RCC 7860 (cell line): ENCODE measurements at places on chromosomes 11 and 22.

DNA sequence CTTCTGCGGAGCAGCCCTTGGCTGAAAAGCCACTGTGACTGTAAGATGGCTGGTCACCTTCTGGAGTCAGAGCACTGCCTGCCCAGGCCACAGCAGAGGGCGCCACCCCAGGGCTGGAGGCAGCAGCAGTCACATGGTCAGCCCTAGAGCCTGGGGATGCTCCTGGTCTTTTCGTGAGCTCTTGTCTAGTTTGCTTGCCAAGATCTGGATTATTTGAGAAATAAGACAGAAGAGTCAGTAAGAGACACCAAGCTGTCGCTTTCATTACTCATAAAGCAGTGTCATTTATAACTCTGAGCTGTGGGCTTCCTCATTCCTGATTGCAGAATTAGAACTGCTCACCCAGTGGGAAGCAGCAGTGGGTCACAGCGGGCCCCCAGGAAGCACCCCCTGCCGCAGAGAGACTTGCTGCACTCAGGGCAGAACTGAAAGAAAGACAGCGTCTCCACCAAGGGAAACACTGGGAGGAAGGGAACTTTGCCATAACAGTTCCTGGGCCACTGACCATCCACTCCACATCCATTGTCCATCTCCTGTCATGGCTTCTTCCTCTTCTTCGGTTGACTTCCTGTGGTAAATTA lies 56.7 kb downstream of the PPP6R2 start:
- DNase-seq, result no peak

DNA sequence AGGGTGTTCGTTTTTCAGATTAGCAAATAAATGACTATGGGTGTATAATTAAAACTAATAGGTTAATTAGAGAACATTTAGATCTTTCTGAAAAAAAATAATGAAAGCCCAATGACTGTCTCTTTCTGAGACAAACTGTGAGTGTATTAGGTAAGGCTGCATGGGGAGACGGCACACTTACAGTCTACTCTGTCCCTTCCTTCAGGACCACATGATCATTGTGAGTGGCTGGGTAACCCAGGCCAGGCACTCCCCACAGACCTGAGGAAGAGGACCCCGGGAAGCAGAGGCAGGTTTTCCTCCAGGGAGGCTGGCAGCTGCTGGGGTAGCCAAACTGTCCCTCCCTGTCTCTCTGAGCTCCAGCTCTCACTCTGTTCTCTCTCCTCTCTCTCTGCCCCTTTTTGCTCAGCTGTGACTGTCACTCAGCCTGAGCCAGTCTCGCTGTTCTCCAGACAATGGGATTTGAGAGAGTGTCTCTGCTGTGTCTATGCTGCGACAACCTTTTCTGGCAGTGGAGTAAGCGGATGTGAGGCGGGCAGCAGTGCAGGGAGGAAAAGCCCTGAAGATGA lies 83.1 kb upstream of the NCAM1 start:
- DNase-seq, result no peak

GRCh38 chr22:18060646-18061620 lies 16.9 kb upstream of the PEX26 start:
- DNase-seq, result peak; percentile 96

DNA sequence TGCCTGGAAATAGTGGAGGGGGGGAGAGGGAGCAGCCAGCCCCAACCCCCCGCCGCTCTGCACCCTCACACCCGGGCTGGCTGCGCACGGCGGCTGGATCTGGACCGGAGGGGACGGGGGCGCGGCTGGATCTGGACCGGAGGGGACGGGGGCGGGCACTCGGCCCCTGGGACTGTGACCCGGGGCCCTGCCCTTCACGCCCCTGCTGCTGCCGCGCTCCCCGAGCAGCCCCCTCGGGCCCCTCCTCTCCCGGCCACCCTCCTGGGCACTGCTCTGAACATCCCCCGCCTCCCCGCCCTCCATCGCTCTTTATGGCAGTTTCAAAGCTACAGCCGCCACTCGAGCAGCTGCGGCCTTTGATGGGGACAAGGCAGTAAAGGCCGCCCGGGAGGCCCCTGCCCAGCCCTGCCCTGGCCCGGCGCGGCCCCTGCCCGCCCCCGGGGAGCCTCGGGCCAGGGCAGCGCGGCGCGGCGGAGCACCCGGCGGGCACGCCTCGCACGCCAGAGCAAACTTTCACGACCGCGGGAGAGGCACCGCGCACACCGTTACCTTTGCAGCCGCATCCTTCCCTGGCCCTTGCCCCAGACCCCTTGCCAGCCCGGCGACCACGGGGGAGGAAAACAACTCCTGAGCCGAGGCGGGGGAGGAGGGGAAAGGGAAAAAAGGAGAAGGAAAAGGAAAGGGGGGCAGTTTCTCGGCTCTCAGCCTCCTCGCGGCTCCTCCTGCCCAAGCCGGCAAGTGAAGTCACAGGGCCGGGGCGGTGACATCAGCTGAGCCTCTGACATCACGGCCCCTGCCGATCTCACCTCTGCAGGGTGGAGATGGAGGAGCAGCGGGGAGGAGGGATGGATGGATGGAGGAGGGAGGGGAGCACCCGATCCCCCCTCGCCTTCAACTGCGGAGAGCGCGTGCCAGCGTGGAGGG lies 13.1 kb upstream of the TCF20 start:
- no peak for DNase-seq

- no peak for DNase-seq
Observed at GRCh38 chr11:6755303-6755952, 16.3 kb downstream of the OR2AG2 start.

DNA sequence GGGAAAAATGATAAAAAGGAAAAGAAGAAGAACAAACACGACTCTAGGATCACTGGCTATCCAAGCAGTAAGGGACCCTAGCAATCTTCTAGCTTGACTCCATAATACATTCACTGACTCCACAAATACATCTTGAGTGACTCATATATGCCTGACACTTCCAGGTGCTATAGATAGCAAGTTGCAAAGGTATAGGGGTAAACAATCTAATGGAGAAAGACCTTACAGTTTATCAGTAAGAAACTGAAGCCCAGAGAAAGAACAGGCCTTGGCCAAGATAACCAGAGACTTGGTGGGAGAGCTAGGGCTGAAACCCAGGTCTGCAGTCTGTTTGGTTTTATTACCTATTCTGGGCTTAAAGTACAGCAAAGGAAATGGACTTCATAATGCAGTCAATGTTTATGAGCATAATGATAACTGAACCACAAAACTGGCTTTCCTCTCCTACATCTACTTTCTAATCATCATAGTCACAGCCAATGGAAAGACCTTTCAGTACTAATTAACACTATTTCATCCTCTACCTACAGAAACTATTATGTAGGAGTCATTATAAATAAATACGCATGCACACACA lies 19.7 kb upstream of the SLC5A1 start:
- DNase-seq, result no peak

- no peak for DNase-seq
Observed at GRCh38 chr11:7467652-7468051, 17.7 kb upstream of the OLFML1 start.

GRCh38 chr11:18384157-18384641 lies 10.2 kb upstream of the LDHA start:
- peak; percentile 90 for DNase-seq

- DNase-seq, result no peak
Observed at GRCh38 chr11:129275828-129276227, 83.7 kb upstream of the ARHGAP32 start.

GRCh38 chr22:25692397-25693267 lies 49.4 kb upstream of the MYO18B start:
- no peak for DNase-seq

- peak; percentile 91 for DNase-seq
Observed at GRCh38 chr22:37742376-37743171, 45.7 kb downstream of the TRIOBP start.

DNA sequence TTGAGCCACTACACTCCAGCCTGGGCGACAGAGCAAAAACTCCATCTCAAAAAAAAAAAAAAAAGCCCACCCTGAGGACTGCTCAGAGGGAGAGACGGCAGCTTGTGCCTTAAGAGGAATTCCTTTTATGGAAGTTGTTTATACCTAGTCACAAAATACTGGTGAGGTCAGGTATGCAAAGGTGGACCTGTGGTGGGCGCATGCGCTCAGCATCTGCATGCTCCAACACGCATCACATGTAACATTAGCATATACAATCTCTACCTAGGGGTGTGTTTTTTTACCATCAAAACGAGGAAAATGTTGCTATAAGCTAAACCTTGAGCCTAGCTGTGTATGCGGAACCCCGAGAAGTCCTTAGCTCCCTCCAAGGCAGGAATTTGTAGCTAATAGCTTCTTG lies 6.8 kb upstream of the SART1 start:
- DNase-seq, result no peak

- peak; percentile 41 for DNase-seq
Observed at GRCh38 chr22:30188911-30189310, 57.6 kb downstream of the LIF start.

DNA sequence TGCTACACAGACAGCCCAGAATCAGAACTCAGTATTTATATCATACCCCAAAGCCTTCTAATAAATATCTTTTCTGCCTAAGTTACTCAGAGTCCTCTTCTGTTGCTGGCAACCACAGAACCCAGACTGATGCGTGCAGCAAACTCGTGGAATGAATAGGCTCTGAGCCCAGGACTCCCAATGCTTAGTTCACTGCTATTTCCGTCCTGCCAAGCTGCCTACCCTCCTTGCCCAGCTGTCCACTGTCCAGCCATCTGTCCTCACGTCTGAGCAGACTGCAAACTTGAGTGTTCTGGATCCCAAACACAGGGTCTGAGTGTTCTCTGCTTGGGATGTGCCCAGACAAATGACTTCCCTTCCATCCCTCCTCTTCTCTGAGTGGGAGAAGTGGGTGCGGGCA lies 19.4 kb downstream of the PTPN5 start:
- DNase-seq, result no peak

DNA sequence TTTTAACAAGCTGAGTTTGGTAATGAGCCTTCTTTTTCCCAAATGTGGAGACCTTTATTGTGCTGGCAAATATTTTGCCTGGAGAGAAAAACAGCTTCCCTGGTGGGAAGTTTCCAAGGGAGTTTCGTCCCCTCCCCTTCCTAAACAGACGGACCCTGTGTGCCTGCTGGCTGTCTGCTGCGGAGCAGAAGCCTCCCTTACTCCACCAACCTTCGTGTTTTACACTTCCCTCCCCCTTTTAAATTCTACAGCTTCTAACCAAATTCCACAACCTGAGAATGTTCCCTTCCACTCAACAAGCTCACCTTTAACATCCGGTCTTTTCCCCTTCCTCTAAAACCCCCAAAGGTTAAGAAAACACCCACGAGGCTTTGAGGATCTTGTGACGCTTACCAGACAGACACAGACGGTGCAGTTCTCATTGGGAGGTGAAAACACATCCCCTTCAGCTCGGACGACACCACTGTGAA lies 17.1 kb downstream of the VWCE start:
- DNase-seq, result no peak

- DNase-seq, result peak; percentile 29
Observed at GRCh38 chr11:62909107-62909894, 11.9 kb downstream of the CHRM1 start.

DNA sequence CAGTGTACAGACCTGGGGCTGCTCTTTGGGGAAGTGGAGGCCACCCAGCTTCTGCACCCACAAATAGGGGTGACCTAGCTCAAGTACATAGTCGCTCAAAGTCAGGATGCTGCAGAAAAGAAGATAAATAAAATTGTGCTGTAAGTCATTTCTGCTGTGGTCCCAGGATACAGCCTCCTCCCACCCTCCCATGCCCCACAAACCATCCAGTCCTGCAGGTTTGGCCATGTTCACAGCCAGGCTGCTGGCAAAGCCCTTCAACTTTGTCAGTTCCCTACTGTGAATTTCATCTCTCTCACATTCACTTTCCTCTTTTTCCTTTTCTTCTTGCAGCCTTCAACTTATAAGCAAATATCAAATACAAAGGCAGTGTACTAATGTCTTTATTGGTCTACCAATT lies 33.6 kb downstream of the THOC5 start:
- no peak for DNase-seq

DNA sequence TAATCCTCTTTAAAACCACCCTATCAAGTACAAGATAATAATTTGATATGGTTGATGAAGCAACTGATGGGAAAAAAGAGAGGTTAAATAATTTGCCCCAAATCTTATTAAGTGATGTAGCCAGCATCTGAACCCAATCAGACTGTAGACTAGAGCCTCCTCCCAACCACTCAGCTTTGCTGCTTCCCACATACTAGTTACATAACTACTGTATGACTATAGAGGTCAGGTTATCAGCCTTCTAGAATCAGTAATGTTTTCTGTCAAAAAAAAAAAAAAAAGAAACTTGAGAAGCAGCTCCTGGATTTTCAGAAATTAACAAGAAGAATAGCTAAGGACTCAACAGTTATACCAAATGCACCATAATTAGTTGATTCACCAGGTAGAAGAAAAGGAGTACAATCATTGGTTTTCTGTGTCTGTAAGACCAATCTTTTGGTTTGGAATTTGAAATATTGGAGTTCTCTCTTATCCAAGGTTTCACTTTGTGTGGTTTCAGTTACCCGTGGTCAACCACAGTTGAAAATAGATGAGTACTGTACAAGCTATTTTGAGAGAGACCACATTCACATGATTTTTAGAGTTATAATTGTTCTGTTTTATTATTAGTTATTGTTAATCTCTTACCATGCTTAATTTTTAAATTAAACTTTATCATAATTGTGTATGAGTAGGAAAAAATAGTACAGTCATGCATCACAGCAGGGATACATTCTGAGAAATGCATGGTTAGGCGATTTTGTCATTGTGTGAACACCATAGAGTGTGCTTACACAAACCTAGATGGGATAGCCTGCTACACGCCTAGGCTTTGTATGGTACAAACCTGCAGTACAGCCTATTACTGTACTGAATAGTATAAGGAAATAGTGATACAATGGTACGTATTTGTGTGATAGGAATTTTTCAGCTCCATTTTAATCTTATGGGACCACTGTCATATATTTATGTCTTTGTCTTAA lies 72.2 kb downstream of the PDHX start:
- peak; percentile 45 for DNase-seq

- peak; percentile 73 for DNase-seq
Observed at GRCh38 chr11:61815790-61816735, 740 bp downstream of the FADS1 start.

GRCh38 chr11:128494418-128495332 lies 92.7 kb downstream of the ETS1 start:
- no peak for DNase-seq

- no peak for DNase-seq
Observed at GRCh38 chr22:20549232-20549841, 41.9 kb downstream of the MED15 start.

DNA sequence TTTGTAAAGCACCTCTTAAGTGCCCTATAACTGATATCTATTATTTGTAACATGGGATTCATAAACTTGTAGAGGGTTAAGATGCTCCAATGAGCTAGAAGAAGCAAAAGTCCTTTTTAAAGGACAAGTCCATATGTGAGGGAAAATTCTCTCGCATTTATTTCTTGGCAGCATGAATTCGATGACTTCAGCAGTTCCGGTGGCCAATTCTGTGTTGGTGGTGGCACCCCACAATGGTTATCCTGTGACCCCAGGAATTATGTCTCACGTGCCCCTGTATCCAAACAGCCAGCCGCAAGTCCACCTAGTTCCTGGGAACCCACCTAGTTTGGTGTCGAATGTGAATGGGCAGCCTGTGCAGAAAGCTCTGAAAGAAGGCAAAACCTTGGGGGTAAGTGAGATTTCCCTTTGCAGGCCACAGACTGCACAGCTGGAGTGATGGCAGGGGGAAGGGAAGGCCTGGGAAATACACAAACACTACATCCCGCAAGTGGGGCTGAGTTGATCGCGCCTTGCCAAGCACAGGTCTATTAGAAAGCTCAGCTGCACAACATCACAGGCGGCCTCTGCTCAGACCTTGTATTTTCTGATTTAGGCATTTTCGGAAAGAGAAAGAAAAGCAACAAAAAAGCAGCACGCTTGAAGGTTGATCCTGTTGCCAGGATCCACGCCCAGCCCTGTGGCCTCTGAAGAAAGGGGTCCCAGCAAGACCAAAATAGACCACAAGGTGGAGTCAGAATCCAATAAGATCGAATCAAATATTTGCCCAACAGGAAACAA lies 1.5 kb downstream of the MS4A8 start:
- no peak for DNase-seq

GRCh38 chr22:31302006-31302405 lies 9.7 kb upstream of the PIK3IP1 start:
- DNase-seq, result no peak
